ENCODE measurements at places on chromosomes 3 and 15. TPM values are rescaled to one million over a fixed set of nuclear protein-coding genes. Genes with fewer than 3 reads are reported as not detected.

The TTLL13 gene
- total RNA-seq, result 0.71 TPM

The ATP2C1 gene
- total RNA-seq, result 76.9 TPM

The LIPC gene
- 24.4 TPM for total RNA-seq

The LPP gene
- total RNA-seq, result 231 TPM

The CSPG4 gene
- total RNA-seq, result 57.5 TPM

The FSD2 gene
- not detected for total RNA-seq

The TOMM70 gene
- total RNA-seq, result 34.5 TPM

The STAC gene
- total RNA-seq, result 4.4 TPM

The RPP25 gene
- 6.0 TPM for total RNA-seq

The POMGNT2 gene
- 15.2 TPM for total RNA-seq

The SLC25A38 gene
- 20.4 TPM for total RNA-seq

The MESP2 gene
- total RNA-seq, result 0.45 TPM

The PPP1R14D gene
- not detected for total RNA-seq

The MCTP2 gene
- total RNA-seq, result 32.3 TPM

The ZNF660 gene
- 8.9 TPM for total RNA-seq

The NR1I2 gene
- total RNA-seq, result not detected

The ARID3B gene
- 5.5 TPM for total RNA-seq

Data from sciatic nerve (tissue), 2 donors.